ENCODE measurements at places on chromosomes 3 and 15.

DNA sequence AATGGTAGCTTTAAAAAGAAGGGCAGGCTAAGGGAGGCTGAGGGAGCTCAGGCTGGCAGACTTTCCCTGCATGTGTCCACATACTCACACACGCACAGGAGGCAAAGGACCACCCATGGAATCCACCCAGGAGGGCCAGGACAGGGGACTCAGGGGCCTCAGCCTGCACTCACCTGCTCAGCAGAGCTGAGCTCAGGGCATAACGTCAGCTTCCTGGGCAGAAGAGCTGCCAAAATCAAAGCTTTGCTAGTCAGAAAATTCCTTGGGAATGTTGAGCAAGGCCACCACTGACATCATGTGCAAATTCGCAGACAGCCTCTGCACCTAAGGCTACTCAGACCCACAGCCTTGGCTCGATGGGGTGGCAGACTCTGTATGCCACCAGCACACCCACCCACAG, 16.4 kb upstream of the ALAS1 start:
- no peak for DNase-seq

DNA sequence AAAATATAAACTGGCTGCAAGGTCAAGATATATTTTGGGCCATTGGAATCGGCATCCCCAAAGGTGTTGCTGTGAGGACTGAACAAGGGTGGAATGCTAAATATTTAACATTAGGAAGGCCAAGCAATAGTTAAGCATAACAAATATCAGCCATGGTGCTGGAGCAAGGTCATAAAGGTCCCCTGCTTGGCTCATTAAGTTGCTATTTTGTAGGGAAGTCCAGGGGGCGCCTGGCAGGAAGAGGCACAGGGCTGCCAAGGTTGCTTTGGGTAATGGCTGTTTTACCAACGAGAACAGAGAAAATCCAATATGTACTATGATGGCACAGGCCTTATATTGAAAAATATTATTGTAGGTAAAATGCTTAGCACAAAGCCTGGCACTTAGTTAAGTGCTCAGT, 62.2 kb downstream of the SLC15A2 start:
- DNase-seq = no peak

- DNase-seq = no peak
Observed at GRCh38 chr15:35974052-35974451, 428.1 kb upstream of the DPH6 start.

DNA sequence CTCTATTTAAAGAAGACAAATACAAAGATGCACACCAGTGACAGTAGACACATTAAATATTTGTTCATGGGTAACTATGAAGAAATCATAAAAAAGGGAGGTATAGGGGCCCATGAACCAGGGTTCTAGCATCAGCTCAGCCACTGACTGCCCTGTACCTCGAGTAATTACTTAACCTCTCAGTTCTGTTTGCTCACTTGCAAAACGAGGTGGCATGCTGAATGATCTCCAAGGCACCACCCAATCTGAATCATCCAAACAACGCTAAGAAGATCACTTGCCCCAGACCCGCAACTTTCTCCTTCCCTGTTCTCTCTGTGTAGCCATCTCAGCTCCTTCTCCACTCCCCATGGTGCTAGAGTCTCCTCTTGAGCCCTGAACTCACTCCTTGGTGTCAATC, 374.7 kb downstream of the VPS13C start:
- DNase-seq = no peak

GRCh38 chr15:73751899-73752805, 999 bp downstream of the INSYN1 start:
- peak; percentile 21 for DNase-seq

- no peak for DNase-seq
Observed at GRCh38 chr3:51381333-51381705, 3.8 kb upstream of the MANF start.

DNA sequence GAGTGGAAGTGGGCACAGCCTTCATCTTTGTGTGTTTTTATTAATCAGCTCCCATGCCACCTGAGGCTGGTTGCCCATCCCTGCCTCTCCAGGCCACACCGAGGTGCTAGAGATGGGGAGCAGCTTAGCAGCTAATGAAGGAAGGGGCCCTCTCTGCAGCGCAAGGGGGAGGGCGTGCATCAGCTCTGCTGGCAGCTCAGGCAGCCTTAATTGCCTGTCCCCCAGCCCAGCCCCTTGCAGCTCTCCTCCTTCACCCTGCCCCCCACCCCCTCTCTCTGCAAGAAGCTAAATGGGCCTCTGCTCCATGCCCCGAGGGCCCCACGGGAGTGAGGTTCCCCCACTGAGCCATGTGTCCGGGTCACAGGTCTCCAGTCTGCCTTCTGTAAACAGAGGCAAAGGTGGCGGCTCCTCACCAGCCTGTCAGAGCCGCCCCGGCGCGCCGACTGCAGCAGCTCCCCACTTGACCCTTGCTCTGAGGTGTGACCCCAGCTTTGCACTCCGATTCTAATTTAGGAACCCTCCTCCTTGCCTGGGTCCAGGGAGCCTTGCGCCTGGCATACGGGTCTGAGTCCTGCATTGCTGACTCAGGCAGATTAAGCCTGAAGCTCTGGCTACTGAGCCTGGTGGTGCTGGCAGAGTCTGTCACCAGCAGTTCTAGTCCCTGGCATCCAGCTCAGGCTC, 27.9 kb upstream of the NTRK3 start:
- DNase-seq = no peak

DNA sequence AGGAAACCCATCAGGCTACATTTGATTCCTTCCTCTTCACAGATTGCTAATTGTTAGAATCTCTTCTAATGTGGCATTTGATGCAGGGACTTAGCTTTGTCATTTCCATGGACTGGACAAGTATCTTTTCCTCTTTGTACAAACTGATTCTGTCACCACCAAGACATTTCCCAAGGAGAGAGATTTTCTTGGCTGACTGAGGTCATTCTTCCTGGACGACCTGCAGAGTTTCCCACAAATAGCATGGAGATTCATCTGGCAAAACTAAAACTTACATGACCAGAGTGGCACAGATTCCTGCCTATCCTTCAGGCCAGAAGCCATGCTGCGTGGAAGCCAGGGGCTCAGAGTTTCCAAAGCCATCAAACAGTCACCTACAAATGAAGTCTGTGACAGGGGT, 269.2 kb upstream of the LRTM1 start:
- no peak for DNase-seq

GRCh38 chr15:29685156-29686078, 136.9 kb downstream of the TJP1 start:
- DNase-seq = no peak

- DNase-seq = peak; percentile 68
Observed at GRCh38 chr3:118938183-118938961, 96.3 kb downstream of the IGSF11 start.

DNA sequence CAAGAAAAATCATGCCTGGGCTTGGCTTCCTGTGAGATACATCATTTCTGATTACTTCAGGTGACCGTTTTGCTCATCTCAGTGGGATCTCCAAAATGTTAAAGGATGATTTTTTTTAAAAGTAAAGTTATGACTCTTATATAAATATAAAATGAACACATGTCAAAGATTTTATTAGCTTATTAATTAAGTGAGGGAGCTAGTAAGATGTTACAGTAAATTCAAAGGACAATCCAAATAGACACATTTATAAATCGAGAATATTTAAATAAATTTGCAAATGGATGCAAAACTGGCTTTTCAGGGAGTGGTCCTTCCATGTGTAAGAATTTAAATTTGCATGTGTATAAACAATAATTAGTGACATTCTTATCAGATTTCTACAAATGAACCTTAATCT, 87.0 kb downstream of the IQCH start:
- no peak for DNase-seq

DNA sequence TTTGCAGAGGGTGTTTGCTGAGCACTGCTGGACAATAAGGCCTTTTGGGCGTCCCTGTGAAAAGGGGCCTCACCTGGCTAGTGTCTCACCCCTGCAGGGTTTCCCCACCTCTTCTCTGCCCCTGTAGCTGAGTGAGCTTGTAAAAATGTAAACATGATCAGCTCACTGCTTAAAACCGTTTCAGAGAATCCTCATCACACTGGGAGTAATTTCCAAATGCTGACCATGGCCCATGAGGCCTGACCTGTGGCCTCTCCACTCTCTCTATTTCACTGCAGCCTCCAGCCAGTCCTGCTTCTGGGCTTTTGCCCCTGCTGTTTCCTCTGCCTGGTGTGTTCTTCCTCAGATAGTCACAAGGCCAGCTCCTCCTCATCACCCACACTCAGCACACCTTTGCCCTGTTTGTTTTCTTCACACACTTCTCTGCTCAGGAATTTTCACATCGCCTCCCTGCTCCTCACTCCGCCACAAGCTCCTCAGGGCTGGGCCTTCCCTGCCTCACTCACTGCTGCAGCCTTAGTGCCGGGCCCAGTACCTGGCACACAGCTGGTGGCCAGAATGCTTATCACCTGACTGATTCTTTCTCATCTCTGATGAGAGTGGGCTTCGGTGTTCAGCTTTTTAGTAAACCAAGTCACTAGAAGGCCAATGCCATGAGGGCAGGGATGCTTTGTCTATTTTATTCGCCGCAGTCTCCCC, 79.3 kb upstream of the SEC13 start:
- no peak for DNase-seq

DNA sequence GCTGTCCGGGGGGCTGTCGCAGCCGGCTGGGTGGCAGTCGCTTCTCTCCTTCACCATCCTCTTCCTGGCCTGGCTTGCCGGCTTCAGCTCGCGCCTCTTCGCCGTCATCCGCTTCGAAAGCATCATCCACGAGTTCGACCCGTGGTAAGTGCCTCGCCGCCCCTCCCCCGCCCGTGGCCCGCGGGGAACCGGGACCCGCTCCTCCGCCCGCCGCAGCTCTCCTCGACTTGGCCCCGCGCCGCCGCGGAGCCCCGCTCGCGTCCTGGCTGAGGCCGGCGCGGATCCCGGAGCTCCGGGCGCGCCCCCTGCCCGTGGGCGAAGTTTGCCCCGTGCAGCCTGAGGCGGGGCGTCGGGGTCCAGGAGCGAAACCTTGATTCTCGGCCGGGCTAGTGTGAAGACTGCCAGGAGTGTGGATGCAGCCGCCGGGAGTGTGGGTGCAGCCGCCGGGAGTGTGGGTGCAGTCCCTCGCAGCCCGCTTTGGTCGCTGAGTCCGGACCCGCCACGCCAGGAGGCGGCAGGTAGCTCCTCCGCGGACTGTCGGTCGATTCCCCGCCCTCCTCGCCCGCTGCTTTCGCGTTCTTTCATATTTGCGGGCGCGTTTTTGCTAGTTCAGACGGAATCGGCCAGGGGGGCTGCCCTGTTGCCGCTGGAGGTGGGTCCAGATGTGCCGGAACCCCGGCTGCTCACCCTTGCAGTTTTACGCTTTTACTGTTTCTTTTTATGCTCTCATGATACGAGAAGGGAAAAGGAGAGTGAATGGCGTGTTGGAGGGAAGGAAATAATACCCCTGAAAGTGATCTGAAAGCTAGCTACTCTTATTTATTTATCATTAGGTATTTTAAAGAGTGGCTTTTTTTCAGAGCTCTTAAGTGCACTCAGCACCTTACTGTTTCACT, 692 bp downstream of the STT3B start:
- peak; percentile 34 for DNase-seq

DNA sequence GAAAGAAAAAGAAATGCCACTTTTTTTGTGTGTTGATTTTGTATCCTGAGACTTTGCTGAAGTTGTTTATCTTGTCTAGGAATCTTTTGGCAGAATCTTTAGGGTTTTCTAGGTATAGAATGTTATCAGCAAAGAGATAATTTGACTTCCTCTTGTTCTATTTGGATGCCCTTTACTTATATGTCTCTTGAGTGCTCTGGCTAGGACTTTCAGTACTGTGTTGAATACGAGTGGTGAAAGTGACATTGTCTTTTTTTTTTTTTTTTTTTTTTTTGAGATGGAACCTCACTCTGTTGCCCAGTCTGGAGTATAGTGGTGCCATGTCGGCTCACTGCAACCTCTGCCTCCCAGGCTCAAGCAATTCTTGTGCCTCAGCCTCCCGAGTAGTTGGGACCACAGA, 64.7 kb upstream of the NPHP3 start:
- no peak for DNase-seq

DNA sequence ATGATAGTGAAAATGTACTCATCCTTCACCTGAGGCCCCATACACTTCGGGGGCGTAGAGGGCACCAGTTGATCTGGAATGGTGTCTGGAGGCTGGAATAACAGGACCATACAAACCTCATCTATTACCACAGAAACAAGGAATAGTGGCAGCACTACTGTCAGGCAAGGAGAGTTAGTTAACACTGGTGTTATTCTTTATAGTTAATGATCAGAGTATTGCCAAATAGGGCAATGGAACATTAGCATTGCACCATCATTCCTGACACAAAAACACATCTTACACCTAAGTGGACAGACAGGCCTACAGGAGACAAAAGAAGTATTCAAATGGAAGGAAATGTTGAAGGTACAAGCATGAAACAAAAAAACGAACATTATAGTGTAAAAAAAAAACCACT, 137.0 kb upstream of the UBP1 start:
- DNase-seq = no peak

DNA sequence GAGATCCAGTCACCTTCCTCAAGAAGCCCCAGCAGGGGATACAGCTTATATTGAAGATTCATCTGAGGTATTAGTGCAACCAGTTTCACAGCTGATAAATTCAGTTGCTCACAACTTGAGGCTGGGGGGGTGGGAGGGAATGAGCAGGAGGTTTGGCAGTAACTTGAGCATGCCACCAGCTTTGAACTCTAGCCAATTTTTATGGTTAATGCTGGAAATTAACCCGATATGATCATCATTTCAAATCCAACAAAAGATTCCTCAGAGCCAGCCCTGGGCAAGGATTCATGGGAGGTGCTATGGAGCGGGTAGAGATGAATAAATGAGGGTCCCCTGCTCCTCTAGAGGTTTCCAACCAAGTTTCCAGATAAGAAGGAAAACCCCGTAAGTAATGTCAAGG, 73.1 kb upstream of the HES1 start:
- DNase-seq = no peak

DNA sequence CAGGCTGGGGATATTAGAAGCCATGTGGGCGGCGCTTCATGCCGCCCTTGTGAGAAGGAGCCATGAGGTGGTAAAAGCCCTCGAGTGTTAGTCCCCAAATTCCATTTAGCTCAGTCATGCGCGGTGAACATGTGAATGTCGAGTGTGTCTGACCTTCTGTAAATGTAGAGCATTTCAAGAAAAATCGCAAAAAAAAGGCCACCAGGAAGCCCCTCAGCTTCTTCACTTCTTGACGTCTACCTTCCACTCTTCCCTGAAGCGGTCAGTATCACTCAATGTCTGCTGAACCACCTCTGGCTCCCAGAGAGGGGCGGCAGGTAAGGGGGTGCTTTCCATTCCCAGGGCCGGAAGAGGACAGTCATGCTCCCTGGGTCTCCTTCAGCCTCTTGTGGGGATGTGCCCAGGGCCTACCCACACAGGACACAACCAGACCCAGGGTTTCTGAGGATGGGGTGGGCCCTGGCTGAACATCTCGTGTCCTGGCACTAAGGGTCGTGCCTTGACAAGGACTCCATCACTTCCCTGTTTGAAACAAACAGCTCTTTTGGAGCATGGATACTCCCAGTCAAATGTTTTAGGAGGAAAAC, 274.9 kb downstream of the FAM43A start:
- no peak for DNase-seq

DNA sequence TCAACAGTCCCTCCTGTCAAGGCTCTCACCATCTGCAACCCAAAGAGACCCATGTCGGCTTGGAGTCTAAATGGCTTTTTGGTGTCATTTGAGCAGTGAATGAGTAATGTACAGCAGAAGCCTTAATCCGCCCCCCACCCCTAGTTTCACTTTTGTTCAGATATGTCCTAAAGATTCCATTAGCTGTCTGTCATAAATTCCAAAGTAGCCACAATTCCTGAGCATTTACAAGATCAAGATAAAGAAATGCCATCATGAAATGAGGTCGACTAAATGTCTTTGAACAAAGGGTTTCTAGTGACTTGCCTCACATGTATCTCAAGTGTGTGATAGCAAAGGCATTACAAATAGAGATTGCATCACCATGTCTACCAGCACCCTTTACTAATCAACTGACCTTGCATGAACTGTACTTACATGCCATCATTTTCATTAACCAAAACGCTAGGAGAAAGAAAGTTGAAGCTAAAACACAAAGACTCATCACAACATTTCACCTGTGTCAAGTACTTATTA, 123.8 kb upstream of the PHLDB2 start:
- peak; percentile 80 for DNase-seq
